CD4-positive, alpha-beta T cell treated with Interleukin-15 for 1 hour (primary cell): ENCODE measurements at places on chromosomes 7 and 10.

DNA sequence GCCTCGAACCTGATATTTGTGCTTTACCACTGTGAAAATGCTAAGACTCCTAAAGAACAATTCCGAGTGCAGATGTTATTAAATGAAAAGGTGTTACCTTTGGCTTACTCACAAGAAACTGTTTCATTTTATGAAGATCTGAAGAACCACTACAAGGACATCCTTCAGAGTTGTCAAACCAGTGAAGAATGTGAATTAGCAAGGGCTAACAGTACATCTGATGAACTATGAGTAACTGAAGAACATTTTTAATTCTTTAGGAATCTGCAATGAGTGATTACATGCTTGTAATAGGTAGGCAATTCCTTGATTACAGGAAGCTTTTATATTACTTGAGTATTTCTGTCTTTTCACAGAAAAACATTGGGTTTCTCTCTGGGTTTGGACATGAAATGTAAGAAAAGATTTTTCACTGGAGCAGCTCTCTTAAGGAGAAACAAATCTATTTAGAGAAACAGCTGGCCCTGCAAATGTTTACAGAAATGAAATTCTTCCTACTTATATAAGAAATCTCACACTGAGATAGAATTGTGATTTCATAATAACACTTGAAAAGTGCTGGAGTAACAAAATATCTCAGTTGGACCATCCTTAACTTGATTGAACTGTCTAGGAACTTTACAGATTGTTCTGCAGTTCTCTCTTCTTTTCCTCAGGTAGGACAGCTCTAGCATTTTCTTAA, 47.7 kb downstream of the MINPP1 start:
- DNase-seq: no peak

DNA sequence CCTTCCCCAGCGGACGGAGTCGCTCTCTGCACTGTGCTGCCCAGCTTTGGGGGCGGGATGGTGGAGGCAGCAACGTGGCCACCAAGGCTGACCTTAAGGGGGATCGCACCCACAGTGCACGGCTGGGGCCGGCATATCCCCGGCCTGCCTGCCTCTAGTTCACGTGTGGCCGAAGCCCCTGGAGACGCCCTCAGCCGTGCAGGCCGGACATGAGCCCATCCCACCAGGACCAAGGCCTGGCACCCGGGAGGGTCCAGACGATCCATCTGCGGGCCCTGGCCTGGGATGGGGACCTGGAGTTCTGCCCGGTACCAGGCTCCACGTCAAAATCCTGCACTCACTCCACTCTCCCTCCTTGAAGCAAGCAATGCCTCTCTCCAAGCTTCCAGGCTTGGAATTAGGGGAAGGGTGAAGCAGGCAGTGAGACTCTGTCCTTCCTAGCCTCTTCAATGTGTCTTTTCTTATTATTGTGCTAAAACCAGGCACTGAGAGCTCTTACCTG, 520.8 kb downstream of the REEP3 start:
- no peak for DNase-seq

DNA sequence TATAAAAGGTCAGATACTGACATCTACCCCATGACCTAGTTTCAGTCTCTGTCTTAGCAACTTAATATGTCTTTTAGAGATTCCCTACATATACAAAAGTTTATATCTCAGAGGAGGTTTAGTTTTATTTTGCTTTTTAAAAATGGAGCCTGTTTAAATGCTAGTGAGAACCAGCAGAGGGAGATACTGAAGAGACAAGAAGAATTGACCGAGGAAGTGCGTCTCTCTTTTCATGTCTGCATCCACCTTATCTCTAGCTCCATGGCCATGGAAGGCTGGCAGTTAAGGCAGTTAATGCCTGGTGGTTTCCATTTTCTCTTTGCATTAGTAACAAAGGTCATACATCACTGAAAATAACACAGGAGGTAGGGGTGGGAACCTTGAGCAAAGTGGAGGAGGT, 10.7 kb downstream of the SUV39H2 start:
- DNase-seq: no peak

GRCh38 chr7:122602800-122603199, 96.1 kb downstream of the RNF133 start:
- no peak for DNase-seq

DNA sequence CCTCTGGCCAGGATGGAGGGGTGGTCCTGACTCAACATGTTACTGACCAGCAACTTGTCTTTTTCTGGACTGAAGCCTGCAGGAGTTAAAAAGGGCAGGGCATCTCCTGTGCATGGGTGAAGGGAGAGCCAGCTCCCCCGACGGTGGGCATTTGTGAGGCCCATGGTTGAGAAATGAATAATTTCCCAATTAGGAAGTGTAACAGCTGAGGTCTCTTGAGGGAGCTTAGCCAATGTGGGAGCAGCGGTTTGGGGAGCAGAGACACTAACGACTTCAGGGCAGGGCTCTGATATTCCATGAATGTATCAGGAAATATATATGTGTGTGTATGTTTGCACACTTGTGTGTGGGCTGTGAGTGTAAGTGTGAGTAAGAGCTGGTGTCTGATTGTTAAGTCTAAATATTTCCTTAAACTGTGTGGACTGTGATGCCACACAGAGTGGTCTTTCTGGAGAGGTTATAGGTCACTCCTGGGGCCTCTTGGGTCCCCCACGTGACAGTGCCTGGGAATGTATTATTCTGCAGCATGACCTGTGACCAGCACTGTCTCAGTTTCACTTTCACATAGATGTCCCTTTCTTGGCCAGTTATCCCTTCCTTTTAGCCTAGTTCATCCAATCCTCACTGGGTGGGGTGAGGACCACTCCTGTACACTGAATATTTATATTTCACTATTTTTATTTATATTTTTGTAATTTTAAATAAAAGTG, 6.0 kb downstream of the PLAU start:
- DNase-seq: no peak

- DNase-seq: no peak
Measured at GRCh38 chr10:92699518-92700381, 10.0 kb downstream of the HHEX start.

GRCh38 chr10:93058139-93058538, 2.5 kb upstream of the CYP26C1 start:
- no peak for DNase-seq

- DNase-seq: no peak
Measured at GRCh38 chr10:33631991-33632390, 297.5 kb upstream of the NRP1 start.

GRCh38 chr10:43304687-43305333, 37.9 kb upstream of the RASGEF1A start:
- peak; percentile 39 for DNase-seq

- no peak for DNase-seq
Measured at GRCh38 chr10:34049469-34049868, 715.0 kb upstream of the NRP1 start.

- DNase-seq: no peak
Measured at GRCh38 chr7:21624320-21624719, 81.5 kb downstream of the DNAH11 start.

GRCh38 chr7:4270268-4270667, 411.8 kb upstream of the FOXK1 start:
- no peak for DNase-seq

DNA sequence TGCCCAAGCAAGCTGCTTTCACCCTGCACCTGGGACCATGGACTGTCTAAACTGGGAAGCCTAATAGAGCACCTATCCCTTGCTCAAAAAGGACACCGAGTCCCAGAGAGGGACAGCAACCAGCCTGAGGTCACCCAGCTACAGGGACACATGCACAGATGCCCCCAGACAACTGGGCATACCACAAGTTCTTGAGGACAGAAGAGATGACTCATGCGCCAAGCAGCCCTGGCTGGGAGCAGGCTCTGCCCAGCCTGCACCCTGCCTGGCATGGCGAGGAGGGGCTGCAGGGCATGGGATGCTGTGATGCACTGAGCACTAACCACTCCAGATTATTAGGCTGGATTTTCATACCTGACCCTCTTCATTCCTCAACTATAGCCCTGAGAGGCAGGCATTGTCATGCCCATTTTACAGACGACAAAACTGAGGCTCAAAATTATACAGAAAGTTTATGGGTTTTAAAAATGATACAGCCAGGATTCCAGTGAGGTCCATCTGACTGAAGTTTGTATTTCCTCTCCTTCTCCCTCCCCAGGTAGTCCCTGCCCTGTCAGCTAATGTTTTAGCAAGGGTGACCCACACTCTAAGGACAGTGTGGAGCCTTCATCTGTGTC, 289.3 kb upstream of the ZMIZ1 start:
- DNase-seq: no peak

- DNase-seq: no peak
Measured at GRCh38 chr10:129328546-129328945, 138.5 kb upstream of the MGMT start.

- DNase-seq: no peak
Measured at GRCh38 chr10:69854511-69855345, 53.0 kb downstream of the COL13A1 start.

- no peak for DNase-seq
Measured at GRCh38 chr7:71595176-71595575, 463.2 kb downstream of the GALNT17 start.

GRCh38 chr10:118045837-118046394, 825 bp downstream of the RAB11FIP2 start:
- no peak for DNase-seq

- no peak for DNase-seq
Measured at GRCh38 chr7:95059842-95060313, 152.5 kb downstream of the PPP1R9A start.

DNA sequence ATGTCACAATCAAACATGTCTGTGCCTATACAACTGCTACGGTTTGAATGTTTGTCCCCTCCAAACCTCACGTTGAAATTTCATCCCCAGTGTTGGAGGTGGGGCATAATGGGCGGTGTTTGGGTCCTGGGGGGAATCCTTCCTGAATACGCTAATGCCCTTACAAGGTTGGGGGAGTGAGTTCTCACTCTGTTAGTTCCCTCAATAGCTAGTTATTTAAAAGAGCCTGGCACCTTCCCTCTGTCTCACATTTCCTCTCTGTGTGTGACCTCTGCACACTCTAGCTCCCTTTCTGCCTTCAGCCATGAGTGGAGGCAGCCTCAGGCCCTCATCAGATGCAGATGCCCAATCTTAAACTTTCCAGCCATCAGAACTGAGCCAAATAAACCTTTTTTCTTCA, 129.5 kb downstream of the GRM8 start:
- no peak for DNase-seq

DNA sequence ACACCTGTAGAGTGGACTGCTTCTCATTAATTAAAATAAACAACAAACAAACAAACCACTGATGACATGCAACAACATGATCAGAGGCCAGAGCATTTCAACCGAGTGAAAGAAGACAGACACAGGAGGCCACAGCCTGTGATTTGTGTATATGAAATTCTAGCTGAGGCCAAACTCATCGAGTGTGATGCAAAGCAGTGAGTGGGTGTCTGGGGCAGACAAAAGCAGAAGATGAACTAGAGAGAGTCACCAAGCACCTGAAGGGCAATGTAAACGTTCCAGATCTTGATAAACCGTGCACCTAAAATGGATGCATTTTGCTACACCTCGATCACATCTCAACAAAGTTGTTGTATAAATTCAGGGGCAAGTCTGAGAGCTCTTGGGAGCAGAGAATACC, 108.4 kb downstream of the KLF6 start:
- DNase-seq: no peak

GRCh38 chr7:41492603-41493002, 210.3 kb downstream of the INHBA start:
- DNase-seq: no peak

GRCh38 chr7:87600130-87601124, at the start of gene ABCB1:
Gene ABCB1, minus strand, starts transcription at chr7:87600884. Its CDS starts 700 bp downstream, at chr7:87600184.
- DNase-seq: peak; percentile 56

DNA sequence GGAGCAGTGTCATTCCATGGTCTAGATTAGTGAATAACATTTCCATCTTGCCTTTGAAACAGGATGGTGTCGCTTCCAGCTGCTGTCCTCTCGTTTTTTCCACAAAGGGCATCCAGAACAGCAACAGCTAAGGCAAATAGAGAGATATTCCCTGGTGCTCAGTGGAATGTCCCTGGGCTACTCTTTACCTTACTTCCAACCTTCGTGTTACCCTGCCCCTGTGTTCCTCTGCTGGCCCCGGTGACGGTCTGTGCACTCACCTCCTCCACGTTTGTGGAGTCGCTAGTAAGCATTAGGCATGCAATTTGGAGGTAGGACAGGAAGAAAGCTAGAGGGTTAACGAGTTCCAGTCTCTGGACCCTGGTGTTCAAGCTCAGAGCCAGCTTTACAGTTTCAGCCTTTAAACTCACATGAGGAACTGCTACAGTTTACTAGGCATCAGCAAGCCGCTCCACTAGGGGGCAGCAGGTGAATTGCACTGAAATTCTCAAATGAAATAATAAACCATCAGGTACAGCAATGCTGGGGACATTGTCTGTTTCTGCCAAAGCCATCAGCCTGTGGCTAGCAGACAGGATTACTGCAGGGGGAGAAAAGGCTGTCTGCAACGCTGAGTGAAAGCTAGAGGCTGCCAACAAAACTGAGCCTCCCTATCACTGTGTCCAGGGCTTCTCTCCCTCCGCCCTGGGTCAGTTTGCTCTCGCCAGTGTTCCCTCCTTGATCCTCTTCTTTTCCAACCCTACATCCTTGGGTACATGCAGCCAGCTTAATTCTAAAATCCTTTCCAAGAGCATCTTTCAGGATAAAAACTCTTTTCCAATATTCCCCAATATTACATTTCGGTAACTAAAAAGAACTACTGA, 9.0 kb downstream of the MRPL32 start:
- DNase-seq: peak; percentile 54

DNA sequence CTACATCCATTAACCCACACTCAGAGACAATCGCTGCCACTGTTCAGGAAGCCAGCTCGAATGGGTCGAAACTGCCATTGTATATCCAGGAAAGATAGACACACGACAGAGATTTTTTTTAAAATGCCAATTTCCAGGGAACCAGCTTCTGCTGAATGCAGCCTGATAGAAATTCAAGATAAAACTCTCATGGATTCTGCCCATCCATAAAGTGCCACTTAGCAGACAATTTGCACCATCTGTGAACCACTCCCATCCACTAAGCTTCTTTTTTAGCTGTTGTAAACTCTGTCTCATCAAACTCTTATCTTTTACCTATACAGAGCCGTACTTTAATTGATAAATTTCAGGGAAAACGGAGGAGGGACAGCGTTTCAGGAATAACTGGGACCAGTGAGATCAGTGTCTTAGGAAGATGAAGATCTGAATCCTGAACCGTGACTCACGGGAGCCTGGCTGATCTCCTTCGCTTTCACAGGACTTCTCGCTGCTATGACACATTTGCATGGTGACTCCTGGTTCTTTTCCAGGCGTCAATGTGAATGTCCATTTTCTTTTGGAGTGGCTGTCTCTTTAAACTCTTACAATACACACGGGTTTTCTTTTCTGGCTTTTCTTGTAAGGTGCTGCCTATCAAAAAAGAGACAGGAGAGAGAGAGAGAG, 103.4 kb downstream of the FAM204A start:
- DNase-seq: no peak

DNA sequence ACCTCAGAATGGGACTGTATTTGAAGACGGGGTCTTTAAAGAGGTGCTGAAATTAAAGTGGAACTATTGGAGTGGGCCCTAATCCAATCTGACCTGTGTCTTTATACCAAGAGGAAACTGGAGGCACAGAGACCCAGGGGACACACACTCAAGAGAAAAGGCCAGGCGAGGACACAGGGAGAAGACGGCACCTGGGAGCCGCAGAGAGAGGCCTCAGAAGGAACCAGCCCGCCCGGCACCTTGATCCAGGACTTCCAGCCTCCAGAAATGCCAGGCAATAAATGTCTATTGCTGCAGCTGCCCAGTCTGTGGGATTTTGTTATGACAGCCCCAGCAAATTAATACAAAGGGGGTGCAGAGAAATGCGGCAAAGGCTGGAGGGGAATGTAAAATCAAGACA, 10.5 kb downstream of the CARD11 start:
- DNase-seq: no peak

- no peak for DNase-seq
Measured at GRCh38 chr7:7210475-7211237, 28.3 kb downstream of the C1GALT1 start.
